Brain pericyte (primary cell): ENCODE measurements at places on chromosomes 16 and 17.
A peak's percentile ranks its signal among the peaks of the same experiment; 100 is the strongest.

- peak; percentile 11 for DNase-seq
These were observed 9.3 kb upstream of the ABCC12 start for GRCh38 chr16:48164907-48165715.

- no peak for DNase-seq
These were observed 9.6 kb upstream of the ATP2C2 start for GRCh38 chr16:84358601-84359295.

DNA sequence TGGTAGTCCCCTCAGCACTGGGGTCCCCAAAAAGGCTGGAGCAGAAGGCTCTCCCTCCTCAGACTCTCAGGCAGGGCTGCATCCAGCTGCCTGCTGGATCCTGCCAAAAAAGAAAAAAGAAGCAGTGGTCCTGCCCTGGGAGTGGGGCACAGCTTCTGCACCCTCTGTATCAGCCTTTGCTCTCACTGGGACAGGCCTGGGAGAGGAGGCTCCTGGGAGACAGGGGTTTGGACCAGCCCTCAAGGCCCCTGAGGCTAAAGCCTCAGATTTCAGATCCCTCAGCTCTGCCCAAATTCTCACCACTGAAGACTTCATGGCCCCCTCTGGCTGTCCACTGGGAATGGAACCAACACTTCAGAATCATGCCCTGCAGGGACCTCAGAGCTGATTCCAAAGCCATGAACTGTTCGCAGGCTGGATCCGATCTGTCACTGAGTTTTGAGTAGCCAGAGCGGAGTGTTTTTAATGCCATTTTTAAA lies 96.9 kb downstream of the C16orf78 start:
- DNase-seq: no peak

DNA sequence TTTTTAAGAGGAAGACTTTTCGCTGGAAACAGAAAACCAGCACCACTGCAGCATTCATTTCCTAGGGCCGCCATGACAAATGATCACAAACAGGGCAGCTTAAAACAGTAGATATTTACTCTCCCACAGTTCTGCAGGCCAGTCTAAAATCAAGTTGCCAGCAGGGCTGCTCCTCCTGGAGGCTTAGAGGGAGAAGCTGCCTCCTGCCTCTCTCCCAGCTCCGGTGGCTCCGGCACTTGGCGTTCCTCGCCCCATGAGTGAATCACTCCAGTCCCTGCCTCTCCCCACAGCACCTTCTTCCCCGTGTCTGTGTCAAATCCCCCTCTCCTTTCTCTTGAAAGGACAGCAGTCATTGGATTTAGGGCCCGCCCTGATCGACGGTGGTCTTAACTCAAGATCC lies 72.1 kb downstream of the SOCS1 start:
- DNase-seq: no peak

GRCh38 chr16:81310045-81310644 lies 4.6 kb upstream of the GAN start:
- DNase-seq: no peak

DNA sequence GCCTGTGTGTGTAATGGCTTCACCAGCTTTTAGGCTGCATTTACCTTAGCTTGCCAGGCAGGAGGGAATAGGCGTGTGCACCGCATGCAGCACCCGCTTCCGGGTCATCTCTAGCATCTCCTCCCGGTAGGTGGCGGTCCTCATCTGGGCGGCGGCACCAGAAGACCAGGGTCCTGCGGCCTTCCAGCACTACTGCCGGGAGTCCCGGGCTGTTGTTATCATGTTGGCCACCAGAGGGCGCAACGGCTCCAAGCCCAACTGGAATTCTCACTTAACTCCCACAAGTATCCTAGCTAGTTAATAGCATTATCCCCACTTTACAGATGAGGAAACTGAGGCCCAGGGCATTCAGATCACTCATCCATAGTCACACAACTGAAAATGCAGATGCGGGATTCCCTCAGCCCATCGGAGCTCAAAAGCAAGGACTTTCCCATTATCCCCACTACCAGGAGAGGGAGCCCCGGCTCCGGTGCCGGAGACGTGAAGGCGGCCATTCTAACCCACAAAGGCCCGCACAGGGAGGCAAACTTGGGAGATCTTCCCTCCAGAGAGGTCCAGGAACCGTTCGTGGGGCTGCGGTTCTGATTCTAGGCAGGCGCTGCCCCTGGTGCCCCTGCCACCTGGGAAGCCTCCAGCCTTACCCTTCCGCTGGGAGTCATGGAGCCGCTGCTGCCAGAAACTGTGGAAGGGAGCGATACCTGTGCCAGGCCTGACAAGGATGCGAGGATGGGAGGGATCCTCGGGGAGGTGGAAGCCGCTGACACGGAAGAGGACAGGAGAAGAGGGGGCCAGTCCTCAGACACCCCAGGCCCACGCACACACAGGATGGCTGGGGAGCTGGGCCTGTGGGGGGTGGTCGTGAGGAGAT lies 23.9 kb downstream of the LGALS9 start:
- no peak for DNase-seq

DNA sequence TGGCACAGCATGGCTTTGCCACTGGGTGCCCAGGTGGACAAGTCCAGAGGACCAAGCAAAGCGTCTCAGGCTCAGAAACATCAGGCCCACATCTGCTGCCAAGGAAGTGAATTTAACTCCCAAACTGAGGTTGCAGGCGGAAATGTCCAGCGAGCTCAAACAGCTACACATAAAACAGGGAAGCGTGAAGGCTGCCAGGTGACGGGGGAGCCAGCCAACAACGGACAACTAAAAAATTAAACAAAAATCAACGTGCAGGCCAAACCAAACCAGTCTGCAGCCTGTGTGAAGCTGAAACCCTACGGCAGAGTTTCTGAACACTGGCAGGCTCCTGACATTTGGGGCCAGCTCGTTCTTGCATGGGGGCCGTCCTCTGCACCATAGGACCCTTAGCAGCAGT lies 2.5 kb downstream of the TK1 start:
- DNase-seq: no peak

GRCh38 chr17:74512624-74513091 lies 18.6 kb downstream of the CD300LB start:
- no peak for DNase-seq

DNA sequence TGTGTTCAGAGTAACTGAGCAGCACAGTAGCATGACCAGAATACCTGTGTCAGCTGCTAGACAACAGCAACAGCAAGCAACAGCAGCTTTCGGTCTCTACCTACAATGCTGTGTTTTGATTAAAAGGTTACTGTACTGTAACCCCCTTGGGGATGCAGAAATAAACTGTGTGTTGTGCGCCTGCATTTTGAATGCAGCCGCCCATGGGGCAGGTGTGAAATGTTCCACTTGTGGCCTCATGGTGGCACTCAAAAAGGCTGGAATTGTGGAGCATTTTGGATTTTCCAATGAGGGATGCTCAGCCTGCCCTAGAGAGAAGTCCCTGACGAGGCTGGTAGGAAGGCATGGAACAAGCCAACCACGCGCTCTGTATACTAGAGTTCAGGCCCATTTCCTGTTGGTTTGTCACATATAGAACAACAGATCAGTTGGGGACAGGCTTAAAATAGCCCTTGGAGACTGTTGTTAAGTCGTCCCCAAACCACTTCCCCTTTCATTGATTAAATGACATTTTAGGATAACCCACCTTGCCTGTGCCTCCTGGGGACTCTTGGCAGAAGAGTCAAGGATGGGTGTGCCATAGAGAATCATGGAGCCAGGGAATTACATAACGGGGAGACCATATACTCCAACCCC lies 27.1 kb downstream of the SCPEP1 start:
- DNase-seq: no peak

GRCh38 chr16:85746460-85747215 lies 4.3 kb downstream of the C16orf74 start:
- no peak for DNase-seq

- DNase-seq: no peak
These were observed 119.7 kb downstream of the KIF2B start for GRCh38 chr17:53942436-53942835.

DNA sequence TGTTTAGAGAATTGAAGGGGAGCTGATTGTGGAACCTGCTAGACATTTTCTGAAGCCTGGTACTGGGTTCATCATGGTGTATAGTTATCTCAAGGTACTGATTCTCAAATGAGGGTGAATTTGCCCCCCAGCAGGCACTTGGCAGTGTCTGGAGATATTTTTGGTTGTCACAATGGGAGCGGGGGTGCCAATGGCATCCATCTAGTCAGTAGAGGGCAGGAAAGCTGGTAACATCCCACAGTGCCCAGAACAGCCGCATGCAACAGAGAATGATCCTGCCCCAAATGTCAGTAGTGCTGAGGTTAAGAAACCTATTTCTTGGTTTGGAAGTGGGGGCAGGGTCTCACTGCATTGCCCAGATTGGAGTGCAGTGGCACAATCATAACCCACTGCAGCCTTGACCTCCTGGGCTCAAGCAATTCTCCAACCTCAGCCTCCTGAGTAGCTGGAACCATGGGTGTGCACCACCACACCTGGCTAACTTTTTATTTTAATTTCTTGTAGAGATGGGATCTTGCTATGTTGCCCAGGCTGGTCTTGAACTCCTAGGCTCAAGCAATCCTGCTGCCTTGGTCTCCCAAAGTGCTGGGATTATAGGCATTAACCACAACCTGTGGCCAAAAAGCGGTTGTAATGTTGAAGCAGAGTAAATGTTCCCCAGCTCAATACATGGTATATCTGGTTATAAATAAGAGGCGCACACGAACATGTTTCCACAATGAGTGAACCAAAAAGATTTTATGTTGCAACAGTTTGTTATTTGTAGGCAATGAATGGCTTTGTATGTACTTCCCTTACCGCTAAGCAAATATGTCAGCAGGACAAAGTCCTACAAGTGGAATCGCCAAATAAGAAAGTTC lies 46.4 kb upstream of the EEF2KMT start:
- no peak for DNase-seq

- no peak for DNase-seq
These were observed 21.7 kb upstream of the CLEC18A start for GRCh38 chr16:69929480-69929879.

DNA sequence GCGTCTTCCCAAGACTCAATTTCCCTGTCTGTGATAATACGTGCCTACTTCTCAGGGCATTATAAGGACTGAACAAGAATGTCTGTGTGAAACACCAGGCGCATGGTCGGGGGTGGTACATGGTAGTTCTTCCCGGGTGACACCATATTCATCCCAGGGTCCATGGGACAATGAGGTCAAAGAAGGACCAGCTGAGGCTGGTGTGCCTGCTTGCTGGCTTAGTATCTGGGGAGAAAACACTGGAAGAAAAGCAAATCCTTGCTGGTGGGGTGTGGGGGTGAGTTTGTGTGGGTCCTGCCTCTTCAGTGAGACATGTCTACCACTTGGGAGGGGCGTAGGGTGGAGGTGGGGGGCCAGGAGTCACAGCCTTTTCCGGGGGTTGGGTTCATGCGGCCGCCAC lies 174.2 kb downstream of the RAB11FIP4 start:
- DNase-seq: no peak

- no peak for DNase-seq
These were observed 86.3 kb downstream of the WNT3 start for GRCh38 chr17:46732160-46732559.

- DNase-seq: no peak
These were observed 7.4 kb upstream of the DHX40 start for GRCh38 chr17:59558039-59558438.

DNA sequence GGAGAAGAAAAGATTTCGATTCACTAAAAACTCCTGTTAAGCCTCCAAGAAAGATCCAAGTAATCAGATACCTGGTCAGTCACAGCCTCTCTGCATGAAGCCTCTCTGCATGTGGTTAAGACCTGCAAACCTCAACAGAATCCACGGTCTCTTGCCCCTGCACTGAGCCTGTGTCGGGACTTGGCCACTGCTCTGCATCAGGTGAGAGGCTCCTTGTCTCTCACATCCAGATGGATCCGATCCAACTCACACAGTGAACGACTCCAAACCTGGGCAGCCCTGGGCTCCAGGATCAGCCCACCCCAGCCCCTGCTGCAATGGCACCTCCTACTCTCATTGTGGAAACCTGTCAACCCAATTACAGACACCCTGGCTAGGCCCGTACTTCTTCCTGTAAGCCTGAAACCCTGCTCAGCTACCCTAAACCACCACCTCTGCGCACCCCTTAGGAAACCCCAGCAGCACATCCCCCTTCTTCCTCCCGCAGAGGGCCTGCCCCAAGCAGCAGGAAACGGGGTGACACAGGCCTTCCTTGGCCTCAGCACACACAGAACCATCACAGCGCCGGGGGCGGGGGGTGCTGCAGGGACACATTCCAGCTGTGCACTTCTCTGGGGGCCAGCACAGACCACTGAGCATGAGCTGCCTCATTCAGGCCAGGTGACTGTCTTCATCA lies 129.5 kb downstream of the ANKRD11 start:
- no peak for DNase-seq

- DNase-seq: no peak
These were observed 3.9 kb downstream of the TBX4 start for GRCh38 chr17:61456061-61456681.

DNA sequence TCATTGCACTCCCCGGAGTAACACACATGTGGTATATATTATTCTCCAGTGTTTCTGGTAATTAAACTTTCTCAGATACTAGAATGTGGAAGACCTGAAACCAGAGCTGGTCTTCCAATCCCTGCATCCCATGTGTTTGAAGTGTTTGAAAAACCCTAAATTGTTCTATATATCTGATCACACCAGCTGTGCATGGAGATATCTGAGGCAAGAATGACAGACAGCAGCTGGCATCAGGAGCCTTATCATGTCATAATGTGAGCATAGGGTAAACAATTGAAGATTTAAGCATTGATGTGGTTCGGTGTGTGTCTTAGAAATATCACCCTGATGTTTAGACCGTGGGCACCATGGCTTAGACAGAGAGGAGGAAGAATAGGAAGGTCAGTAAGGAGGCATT lies 251.0 kb downstream of the CDH11 start:
- no peak for DNase-seq

DNA sequence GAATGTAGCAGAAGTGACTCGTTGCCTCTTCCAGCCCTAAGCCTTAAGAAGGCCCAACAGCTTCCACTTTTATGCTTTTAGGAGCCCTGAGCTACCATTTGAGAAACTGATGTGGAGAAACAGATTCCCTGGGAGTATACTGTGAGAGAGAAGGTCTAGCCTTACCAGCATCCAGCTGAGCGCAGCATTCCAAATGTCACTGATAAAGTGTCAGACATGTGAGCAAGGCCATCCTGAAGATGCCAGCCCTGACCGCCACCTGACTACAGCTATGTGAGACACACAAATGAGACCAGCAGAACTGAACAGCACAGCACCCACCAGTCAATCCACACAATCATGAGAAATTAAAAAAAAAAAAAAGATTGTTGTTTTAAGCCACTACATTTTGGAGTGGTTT lies 18.6 kb upstream of the MED13 start:
- DNase-seq: no peak

DNA sequence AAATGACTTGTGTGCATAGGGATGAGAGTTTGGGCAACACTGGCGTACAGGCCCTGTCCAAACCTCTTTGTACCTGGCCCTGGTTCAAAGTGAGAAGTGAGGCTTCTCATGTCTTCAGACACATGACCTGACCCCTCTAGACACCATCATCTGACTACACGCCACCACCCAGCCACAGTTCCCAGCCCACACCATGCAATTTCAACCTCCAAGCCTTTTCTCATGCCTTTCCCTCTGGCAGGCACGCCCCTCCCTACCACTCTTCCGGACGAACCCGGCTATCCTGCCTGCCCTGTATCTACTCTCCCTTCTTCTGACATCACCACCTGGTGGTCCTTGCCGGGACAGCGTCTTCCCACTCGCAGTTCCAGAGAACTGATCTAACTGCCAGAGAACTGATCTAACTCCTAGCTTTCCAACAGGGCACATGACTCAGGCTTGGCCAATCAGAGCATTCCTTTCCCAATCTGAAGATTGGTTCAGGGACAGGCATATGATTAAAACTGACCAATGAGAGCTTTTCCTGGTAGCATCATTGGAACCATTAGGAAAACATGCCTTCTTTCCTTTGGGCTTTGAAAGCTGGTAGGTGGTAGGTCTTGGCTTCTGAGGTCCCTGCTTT lies 27.1 kb upstream of the IL21R start:
- DNase-seq: peak; percentile 26

GRCh38 chr17:42821176-42821575 lies 2.9 kb downstream of the BECN1 start:
- no peak for DNase-seq
